T-cell (primary cell): ENCODE measurements at places on chromosomes 1 and 21.

DNA sequence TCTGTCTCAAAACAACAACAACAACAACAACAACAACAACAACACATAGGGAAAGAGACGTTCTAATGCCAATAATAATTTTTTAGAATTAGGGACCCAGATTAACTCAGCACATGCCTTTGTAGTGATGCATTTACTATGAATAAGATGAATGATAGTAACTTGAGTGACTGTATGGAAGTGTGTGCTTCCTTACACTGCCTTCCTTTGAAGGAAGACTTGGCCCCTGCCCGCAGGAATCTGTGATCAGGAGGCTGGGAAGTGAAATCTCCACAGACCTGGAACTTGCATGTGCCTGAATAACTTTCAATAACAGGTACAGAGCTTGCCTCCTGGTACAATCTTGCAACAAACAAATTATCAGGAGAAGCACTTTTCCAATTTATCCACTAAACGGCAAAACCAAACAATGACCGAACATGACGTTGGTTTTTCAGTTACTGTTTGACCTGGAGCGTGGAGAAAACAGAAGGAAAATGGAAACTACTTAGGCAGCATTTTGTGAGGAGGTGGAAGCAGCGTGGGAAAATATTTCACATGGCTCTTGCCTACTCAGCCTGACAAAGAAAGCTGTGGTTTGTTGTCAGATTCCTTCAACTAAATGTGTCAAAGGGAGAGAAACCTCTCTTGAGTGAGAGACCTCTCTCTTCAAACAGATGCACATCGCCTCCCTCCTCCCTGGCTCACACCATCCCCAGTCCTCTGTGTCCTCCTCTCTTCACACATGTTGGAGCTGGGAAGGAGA lies 10.1 kb upstream of the ABCA4 start:
- no peak for DNase-seq

GRCh38 chr1:119005724-119006405 lies 17.7 kb upstream of the TBX15 start:
- no peak for DNase-seq

DNA sequence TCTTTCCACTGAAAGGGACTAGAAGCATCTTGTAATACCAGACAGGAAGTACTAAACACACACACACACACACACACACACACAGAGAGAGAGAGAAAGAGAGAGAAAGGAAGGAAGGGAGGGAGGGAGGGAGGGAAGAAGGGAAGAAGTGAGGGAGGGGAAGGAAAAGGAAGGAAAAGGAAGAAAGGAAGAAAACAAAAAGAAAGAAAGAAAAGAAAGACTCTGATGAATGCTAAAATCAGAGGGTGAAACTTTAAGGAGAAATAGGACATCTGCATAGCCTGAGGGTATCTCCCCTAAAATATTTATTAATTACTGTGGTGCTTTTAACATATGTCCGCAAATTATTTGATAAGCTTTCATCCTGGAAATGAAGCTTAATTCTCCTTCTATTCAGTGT lies 10.6 kb downstream of the TRIT1 start:
- no peak for DNase-seq

- DNase-seq, result no peak
These were observed 2.5 kb downstream of the LBR start for GRCh38 chr1:225425201-225425786.

- no peak for DNase-seq
These were observed 13.2 kb downstream of the CAPN9 start for GRCh38 chr1:230760360-230760827.

DNA sequence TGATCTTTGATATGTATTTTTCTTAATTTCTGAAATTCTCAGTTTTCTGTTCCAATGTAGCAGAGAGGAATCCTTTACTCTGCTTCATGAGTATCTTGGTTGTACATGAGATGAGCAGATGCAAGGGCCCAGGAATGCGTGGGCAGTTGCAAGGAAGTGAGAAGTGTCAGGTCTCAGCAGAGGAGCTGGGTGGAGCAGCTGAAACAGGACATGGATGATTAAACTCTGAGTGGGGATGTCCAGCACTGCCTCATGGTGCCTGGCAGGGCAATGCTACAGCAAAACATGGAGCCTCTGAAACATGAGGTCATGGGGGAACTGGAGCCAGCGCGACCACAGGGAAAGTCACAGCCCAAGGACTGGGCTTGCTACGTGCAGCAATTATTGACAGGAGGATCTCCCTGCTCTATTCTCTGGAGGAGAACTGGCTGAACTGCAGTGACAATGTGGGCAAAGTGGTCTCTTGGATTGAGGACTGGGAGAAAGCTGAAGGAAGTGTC lies 48.4 kb downstream of the COLGALT2 start:
- no peak for DNase-seq

DNA sequence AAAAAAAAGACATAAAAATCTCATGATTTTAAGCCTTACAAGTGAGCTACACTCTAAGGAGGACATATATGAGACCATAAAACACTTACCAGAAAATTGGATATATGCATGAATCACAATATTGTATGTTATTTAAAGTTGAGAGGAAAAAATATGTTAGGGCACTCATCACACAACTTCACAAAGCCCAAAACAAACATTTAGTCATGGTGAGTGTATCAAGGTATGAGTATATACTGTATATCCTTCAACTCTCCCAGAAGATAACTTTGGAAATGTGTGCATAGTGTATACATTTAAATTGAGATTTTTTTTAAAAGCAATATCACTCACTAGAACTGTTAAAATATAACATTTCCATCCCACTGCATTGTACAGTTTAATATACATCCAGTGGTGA lies 259.3 kb downstream of the SRGAP2C start:
- DNase-seq, result no peak
